ENCODE measurements at places on chromosomes 5 and 9.

GRCh38 chr5:143176048-143176447 is 227.4 kb downstream of the NR3C1 start:
- DNase-seq: no peak

- DNase-seq: peak; percentile 23
Observed at GRCh38 chr5:95973793-95974325, 12.2 kb upstream of the ELL2 start.

- no peak for DNase-seq
Observed at GRCh38 chr5:119291056-119291455, 64.8 kb upstream of the TNFAIP8 start.

GRCh38 chr9:71929223-71929622 is 17.8 kb downstream of the C9orf85 start:
- no peak for DNase-seq

DNA sequence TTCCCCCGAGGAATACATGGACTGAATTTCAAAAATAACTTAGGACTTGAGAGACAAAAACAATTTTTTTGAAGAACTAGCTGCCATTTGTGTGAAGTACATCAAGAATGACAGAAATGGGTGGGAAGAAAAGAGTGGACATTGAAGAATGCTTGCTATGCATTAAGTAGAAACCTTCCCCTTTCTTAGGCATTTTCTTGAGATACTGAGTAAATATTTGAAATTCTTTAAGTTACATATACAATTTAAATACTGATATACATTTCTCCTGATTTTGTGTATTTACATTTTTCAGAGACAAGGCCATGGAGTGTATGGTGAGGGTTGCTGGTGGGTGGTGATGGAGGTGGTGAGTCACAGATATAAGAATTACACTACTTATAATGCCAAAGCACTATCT is 319.3 kb upstream of the ADAMTSL1 start:
- no peak for DNase-seq

GRCh38 chr5:156147944-156148285 is 179.0 kb upstream of the SGCD start:
- no peak for DNase-seq

GRCh38 chr9:16385590-16385989 is 484.9 kb downstream of the BNC2 start:
- DNase-seq: no peak

GRCh38 chr9:27304521-27304920 is 7.6 kb upstream of the EQTN start:
- DNase-seq: no peak

DNA sequence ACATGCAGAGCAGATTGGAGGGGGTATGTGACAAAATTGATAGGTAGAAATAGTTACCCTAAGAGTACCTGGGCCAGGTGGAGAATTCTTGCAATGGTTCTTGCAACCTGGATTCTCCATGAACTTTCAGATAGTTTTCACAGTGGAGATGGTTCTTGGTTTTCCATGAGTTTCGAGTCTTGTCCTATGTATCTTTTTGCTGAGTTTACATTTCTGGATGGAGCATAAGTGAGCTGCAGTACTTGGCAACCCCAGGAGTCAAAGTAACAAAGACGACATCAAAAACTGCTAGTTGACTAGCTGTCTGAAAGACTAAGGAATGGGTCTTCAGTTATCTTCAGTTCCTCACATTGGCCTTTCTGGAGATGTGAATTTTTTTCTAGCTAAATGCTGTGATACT is 196.6 kb upstream of the RAD23B start:
- no peak for DNase-seq

GRCh38 chr5:149633476-149634350 is 52.4 kb downstream of the ARHGEF37 start:
- no peak for DNase-seq

DNA sequence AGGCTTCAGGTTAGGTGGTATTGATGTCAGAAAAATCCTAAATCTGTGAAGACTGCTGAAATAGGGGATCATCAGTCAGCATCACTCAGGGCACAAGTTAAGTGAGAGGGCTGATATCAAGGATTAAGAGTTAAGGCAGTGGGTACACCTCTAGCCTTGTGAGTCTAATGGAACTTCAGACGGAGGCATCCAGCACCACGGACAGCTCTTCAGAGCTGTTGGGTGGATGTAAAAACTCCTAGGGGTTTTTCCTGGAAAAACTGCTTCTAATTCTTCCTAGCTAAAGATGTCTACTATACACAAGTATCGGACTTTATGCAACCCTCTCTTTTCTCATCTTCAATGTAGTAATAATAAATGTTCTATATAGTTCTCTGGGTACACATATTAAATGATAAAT is 165.9 kb downstream of the SH3GL2 start:
- DNase-seq: no peak

DNA sequence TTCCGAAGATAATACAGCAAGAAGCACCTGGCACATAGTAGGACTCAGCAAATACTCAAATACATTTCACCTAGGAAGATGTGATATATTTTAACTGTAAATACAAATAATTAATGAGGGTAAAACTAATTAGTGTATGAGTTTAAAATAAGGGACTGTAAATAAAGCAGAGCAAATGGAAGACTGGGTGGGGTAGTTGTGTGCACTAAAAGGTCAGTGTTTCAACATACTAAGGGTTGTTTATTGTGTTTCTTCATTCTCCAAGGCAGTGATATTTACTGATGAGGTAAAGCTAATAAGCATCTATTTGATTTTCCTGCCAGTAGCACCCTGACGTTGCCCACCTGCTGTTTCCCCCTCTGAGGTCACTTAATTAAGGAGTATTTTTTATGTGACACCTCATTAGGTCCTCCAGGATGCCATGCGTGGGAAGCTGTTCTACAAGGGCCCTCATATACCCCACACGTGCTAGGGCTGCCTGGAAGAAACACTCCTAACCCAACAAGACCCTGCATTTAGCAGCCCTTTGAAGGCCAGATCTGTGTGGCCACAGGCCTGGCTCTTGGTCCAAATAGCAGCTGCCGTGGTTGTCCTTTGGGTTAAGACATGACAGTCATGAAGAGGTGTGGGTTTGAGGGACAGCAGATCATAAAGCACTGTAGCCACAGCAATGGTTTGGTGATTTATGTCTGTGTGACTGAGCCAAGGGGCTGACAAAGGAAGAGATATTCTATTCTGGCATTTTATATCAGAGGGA is 97.5 kb upstream of the RPS23 start:
- no peak for DNase-seq

DNA sequence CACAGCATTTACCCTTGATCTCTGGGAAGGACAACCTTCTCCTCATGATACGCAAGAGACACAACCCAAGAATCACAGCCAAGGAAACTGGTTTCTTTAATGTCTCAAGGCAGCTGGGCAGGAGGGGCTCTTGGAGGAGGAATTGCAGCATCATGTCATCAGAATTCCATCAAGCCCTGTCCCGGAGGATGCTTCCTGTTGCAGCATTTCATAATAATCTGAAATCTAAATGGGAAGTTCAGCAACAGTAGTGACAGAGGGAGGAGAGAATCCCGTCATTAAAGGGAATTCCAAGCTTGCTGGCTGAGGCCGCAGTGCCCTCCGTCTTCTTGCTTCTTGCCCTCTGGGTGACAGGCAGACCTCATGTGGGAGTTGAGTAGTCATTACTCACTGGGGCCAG is 192.7 kb downstream of the TENT4A start:
- DNase-seq: no peak

- DNase-seq: no peak
Observed at GRCh38 chr9:110133608-110134210, 74.2 kb downstream of the C9orf152 start.

DNA sequence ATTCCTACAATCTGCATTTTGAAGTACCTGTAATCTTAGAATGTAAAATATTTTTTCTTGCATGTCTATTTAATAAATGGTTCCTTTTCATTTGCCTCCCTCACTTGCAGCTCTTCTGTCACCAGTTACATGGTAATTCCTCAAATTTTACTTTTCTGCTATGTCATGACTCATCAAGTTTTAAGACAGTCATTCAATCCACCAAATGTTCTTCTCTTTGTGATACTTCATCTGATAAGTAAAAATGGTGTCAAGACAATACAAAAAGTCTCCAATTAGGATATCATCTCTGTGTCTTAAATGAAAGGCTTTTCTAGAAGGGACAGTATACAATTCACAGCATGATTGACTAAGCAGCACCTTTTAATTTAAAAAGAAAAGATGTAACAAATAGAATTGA is 104.9 kb upstream of the FTMT start:
- DNase-seq: no peak

- DNase-seq: no peak
Observed at GRCh38 chr5:41406424-41406823, 104.0 kb downstream of the PLCXD3 start.

GRCh38 chr9:91603932-91604331 is 180.3 kb upstream of the NFIL3 start:
- no peak for DNase-seq

DNA sequence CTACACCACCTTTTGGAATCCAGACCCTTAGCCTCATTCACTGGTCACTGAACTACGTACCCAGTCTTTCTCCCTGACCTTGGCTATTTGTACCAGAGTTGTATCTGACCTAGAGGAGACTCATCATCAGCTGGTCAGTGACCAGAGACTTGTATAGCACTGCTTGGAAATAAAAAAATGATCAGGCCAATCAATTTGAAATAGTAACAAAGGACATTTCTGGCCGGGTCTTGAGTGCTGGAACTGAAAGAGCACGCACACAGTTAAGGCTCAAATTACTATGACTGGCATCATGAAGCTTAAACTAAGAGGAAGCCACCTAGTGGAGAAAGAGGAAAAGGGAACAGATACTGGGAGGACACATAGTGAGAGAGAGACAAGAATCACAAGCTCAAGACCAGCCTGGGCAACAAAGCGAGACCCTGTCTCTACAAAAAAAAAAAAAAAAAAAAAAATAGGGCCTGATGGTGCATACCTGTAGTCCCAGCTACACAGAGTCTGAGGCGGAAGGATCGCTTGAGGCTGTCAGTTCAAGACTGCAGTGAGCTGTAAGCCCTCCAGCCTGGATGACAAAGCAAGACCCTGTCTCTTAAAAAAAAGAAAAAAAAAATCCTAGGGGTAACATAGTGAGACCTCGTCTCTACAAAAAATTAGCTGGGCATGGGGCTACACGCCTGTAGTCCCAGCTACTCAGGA is 12.8 kb upstream of the SRP19 start:
- no peak for DNase-seq

GRCh38 chr5:37569466-37569865 is 190.3 kb downstream of the WDR70 start:
- no peak for DNase-seq

DNA sequence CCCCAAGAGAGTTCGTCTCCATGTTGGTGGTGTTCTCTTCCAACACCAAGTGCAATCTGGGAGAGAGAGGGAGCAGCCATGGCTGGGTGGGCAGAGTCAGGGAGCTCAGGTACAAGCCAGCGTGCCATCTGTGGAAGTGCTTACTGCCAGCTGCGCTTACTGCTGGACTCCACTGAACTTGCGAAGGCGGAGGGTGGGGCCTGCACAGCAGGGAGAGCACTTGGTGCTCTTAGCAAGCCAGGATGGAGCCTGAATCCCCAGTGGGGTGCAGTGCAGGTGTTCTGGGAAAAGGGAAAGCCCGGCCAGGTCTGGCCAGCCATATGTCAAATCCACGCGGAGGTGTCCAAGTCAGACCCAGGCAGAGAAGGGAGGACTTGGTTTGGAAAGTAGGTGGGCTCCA is 142.0 kb downstream of the FANCC start:
- DNase-seq: no peak

GRCh38 chr5:16857635-16858034 is 78.5 kb downstream of the MYO10 start:
- DNase-seq: no peak

DNA sequence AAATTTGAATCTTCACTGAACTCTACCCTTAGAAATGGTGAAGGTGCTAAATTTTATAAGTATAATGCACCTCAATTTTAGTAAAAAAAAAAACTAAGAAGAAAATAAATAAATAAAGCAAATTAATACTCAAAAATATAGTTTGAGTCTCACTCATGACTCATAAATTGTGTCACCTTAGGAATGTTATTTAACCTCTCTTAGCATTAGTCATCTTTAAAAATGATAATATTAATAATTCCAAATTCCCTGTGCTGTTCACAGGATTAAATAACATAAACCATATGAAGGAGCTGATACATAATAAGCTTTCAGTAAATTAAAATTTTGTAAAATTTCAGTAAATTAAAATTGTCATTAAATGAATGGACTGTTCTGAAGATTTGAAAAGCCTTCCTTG is 339.8 kb upstream of the RGMB start:
- DNase-seq: no peak

DNA sequence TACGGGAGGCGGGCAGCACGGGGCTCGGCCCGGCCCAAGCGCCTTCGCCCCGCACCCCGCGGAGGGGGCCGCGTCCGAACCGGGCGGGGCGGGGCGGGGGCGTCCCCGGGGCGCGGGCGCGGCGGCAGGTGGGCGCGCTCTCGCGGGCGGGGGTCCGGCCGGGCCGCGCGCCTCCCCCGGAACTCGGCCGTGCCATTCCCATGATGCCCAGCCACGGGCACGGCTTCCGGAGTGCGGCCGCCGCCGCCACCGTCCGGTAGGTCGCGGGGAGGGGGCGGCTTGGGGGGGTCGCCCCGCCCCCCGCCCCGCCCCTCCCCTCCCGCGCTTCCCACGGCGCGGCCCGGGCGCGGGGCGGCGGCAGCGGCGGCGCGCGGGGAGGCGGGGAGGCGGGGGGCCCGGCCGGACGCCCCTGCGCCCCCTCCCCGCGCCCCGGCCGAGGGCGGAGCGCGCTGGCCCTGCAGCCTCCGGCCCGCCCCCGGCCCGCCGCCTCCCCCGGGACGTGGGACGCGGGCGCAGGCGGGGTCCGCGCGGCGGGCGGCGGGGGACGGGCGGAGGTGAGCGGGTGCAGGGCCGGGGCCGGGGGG is at the start of gene PPP1R26:
Gene PPP1R26 (plus strand): TSS at position 314 of the 584 bp plus-strand sequence. CDS start 4,729 bp downstream, outside the sequence.
- DNase-seq: no peak

DNA sequence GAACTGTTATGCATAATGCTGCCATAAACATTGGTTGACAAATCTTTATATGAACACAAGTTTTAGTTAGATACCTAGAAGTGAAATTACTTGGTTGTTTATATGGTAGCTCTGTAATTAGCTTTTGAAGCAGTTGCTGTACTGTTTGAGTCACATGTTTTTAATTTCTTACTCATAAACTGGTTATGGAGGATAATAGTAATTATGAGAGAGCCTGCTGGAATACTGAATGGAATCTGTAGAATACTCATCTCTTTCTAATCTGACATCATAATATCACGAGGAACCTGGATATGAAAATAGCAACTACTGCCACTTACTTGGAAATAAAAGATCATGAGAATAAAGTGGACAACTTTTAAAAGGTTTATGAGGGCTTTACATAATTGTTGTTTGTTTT is 509.2 kb downstream of the CETN3 start:
- DNase-seq: no peak

- no peak for DNase-seq
Observed at GRCh38 chr5:96825243-96825642, 17.5 kb upstream of the ERAP1 start.

DNA sequence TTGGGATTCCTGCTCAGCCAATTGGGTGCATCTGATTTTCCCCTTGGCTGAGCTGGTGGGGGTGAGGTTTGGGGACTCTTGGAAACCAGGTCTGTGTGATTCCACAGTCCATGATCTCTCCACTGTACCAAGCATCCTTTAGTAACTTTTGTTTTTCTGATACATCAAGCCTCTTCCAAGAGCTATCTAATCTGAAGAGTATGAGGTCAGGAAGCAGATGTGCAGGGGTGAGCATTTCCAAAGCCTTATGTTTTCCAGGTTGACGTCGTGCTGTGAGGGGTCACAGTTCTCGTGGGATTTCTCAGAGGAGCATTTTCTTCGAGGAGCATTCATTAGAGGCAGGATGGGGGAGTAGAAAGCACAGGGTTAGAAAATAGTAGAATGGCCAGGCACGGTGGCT is 95.3 kb downstream of the KLF4 start:
- no peak for DNase-seq

- DNase-seq: peak; percentile 72
Observed at GRCh38 chr9:133103183-133103986, 17.7 kb downstream of the RALGDS start.

Measured in activated T-cell treated with anti-CD3 and anti-CD28 coated beads, Interleukin-2, amount 50 U/mL, for 48 hours (primary cell).